ENCODE measurements at places on chromosomes 11 and 22.

- DNase-seq: no peak
Measured at GRCh38 chr22:19760058-19760950, at the start of gene TBX1. Gene TBX1 (plus strand): TSS chr22:19760778. CDS start chr22:19760844, 66 bp downstream.

DNA sequence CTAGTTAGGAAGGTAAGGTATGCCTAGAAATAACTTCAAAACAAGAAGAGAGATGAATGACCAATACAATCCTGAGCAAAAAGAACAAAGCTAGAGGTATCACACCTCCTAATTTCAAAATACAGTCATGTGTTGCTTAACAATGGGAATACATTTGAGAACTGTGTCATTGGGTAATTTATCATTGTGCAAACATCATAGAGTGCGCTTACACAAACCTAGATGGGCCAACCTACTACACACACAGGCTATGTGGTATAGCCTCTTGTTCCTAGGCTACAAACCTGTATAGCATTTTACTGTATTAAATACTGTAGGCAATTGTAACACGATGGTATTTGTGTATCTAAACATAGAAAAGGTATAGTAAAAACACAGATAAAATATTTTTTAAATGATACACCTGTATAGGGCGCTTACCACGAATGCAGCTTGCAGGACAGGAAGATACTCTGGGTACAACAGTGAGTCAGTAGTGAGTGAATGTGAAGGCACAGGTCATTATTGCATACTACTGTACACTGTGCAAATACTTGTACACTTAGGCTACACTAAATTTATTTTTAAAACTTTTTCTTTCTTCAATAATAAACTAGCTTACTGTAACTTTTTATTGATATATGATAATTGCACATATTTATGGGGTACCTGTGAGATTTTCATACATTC lies 48.2 kb downstream of the STK33 start:
- no peak for DNase-seq

GRCh38 chr22:35220221-35220620 lies 37.1 kb upstream of the HMGXB4 start:
- no peak for DNase-seq

GRCh38 chr11:11786771-11787170 lies 55.0 kb upstream of the USP47 start:
- no peak for DNase-seq

GRCh38 chr11:64865286-64866172 lies 12.9 kb downstream of the EHD1 start:
- DNase-seq: no peak

DNA sequence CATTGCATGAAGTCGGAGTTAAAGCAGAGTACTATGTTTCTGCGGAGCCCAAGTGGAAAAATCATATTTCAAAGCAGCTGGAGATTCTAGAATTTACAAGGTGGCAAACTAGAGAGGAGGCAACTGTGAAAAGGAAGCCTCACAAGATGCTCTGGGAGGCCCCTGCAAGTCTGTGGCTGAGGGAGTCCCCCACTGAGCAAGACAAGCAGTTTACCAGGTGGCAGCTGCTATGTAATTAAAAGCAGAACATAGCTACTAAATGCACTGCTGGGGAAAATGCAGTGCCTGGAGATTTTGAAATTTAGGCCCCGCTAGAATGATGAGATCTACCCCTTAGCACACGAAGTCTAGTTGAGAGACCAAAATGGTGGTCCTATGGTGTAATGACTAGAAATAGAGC lies 728.0 kb downstream of the OPCML start:
- no peak for DNase-seq

DNA sequence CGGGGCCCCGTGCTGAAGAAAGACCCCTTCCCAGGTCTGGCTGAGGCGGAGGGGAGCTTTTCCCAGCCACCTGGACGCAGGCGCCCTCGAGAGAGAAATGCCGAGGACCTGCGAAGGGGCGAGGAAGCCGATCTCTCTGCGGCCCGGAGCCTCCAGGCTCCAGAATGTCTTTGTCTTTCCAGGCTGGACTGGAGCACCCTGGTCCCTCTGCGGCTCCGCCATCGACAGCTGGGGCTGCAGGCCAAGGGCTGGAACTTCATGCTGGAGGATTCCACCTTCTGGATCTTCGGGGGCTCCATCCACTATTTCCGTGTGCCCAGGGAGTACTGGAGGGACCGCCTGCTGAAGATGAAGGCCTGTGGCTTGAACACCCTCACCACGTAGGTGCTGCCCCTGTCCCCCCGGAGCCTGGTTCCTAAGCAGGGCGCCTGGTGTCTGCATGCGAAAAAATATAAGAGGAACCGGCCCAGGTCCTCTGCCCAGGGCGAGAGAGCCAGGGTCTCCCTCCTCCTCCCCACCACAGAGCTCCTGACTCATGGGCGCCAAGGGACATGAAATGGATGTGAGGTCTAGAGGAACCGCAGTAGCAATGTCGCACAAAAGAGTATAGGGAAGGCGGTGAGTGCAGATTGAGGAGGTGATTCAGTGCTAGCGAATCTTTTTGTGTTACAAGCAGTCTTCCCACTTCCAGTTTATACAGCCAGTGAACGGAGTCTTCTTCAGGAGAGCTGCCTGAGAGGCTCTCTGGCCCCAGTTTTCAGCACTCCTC lies 11.0 kb downstream of the GLB1L2 start:
- no peak for DNase-seq

DNA sequence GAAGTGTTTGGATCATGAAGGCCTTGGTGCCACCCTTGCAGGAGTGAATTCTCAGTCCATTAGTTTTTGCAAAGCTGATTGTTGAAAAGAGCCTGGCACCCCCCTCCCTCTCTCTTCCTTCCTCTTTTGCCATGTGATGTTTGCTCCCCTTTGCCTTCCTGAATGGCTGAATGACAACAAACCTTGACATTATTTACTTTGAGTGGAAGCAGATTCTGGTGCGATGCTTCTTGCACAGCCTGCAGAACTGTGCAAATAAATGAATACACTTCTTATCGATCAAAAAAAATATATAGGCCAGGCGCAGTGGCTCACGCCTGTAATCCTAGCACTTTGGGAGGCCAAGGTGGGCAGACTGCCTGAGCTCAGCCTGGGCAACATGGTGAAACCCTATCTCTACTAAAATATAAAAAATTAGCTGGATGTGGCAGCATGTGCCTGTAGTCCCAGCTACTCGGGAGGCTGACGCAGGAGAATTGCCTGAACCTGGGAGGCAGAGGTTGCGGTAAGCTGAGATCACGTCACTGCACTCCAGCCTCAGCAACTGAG lies 2.0 kb upstream of the NARS2 start:
- DNase-seq: no peak

DNA sequence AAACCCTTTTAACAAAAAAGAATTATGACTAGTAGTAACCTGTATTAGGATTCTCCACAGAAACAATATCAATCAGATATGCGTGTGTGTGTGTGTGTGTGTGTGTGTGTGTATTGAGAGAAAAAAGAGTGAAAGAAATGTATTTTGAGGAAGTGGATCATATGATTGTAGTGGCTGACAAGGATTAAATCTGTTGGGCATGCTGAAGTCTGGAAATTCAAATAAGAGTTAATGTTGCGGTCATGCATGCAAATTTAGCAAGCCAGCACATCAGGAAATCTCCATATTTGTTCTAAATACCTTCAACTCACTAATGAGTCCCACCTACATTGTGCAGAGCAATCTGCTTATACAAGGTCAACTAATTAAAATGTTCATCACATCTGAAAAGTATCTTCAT lies 46.8 kb upstream of the IGLL5 start:
- DNase-seq: no peak

DNA sequence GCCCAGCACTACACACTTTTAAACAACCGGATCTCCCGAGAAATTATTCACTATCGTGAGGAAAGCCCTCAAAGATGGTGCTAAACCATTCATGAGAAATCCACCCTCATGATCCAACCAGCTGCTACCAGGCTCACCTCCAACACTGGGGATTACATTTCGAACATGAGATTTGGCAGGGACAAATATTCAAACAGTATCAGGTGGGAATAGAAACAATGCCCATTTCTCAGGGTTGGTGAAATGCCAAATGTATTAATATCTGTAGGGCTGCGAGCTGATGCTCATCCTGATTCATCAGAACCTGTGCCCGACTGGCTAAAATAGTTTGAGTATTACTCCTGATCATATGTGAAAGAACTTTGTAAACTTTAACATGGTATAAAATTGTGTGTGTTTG lies 15.8 kb upstream of the PTPRJ start:
- DNase-seq: no peak

- DNase-seq: no peak
Measured at GRCh38 chr11:104846216-104846615, 52.0 kb downstream of the CASP12 start.

DNA sequence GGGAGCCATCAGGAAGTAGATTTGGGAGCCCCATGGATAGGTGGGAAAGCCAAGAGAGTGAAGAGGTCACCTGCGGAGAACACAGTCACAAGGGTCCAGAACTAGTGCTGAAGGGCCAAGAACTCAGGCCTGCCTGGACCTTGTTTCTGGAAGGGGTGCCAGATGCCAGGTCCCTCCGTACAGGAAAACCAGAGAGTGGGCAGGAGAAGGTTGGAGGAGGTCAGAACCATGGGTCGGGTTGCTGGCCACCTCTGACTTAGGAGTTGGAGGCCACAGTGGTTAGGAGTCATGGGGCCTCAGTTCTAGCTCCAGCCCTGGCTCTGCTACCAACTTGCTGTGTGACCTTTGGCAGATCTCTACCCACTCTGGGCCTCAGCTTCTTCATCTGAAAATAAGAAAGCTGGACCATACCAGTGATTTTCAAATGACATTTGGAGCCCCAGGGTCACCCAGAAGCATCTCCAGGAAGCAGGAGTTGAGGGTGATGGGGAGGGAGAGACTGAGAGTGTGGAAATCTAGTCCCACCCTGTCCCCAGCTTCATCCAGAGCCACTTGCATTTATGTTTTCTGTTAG lies 20.8 kb upstream of the TUB start:
- no peak for DNase-seq

DNA sequence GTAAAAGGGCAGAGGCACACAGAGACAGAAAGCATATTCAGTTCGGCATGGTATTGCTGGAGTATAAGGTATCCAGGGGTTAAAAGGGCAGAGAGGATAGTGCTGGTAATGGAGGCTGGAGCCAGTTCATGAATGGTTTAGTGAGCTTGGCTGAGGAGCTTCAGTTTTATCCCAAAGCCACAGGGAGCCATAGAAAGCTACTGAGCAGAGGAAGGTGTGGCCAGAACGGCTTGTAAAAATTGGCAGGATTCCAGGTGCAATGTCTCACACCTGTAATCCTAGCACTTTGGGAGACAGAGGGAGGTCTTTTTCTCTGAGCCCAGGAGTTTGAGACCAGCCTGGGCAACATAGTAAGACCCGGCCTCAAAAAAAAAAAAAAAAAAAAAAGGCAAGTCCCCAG lies 186.1 kb downstream of the MYO18B start:
- DNase-seq: no peak

- DNase-seq: no peak
Measured at GRCh38 chr22:33051960-33052839, 6.0 kb downstream of the SYN3 start.

GRCh38 chr11:109996060-109996459 lies 97.1 kb upstream of the ZC3H12C start:
- DNase-seq: no peak

GRCh38 chr22:19867617-19868016 lies 12.9 kb upstream of the GNB1L start:
- DNase-seq: no peak

GRCh38 chr11:74646954-74647353 lies 54.6 kb downstream of the POLD3 start:
- no peak for DNase-seq

- DNase-seq: no peak
Measured at GRCh38 chr22:39350757-39351688, 1.2 kb downstream of the SYNGR1 start.

DNA sequence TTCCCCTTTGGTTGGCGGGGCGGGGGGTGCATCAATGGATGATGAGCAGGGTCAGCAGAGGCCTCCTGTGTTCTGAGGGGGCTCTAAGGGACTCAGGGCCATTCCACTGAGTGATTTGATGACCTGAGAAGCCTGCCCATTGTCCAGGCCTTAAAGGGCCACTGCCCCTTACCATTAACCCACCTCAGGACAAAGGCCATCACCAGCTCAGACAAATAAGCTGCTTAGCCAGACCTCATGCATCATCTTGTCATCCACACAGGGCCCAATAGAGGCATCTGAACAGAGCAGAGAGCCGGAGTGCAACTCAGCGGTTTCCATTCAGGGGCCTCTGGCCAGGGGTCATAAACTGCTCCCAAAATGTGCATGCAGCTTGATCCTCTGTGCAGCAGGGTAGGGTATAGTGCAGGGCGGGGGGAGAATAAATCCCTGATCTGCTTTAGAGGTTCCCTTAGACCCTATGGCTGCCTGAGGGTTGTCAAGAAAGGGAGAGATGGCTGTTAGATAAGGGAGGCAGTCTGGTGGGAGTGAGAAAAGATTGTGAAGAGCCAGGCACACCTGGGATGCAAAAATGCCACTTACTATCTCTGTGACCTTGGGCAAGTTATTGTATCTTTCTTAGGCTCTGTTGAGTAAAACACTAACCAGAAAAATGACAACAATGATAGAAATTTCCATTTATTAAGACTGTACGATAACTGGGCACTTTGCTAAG lies 375.5 kb upstream of the NARS2 start:
- DNase-seq: no peak

GRCh38 chr22:30332994-30333706 lies 6.4 kb upstream of the TBC1D10A start:
- no peak for DNase-seq

DNA sequence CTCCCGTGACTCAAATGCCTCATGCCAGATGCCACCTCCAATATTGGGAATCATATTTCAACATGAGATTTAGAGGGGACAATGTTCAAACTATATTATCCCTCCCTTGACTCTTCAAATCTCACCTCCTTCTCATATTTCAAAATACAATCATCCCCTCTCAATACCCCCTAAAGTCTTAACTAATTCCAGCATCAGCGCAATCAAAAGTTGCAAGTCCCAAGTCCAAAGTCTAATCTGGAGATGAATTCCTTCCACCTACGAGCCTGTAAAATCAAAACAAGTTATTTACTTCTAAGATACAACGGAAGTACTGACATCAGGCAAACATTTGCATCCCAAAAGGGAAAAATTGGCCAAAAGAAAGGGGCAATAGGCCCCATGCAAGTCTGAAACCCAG lies 67.2 kb upstream of the SC5D start:
- no peak for DNase-seq

- no peak for DNase-seq
Measured at GRCh38 chr11:6022956-6023355, 7.6 kb downstream of the OR56A1 start.

- DNase-seq: no peak
Measured at GRCh38 chr11:9053316-9054035, 37.9 kb downstream of the SCUBE2 start.

- no peak for DNase-seq
Measured at GRCh38 chr11:94786264-94787126, 18.3 kb downstream of the AMOTL1 start.

DNA sequence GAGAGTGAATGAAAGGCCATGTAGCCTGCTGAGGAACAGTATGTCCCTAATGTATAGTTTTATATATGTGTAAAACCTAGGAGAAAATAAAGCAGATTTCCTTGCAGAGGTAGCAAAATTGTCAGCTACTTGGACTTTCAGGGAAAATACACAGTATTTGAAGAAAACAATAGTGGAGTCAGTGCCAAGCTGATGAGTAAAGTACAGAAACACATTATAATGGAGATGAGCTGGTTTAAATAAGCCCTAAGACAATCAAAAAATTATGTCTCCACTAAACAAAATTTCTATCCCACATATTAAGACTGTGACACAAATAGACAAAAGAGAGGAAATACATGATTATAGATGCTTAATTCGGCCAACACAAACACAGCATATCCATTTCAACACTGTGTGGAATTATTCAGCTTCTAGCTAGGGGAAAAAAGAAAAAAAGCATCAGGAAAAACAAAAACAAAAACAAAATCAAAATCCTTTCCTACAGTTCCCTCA lies 75.9 kb downstream of the MAML2 start:
- DNase-seq: no peak
